ENCODE measurements at places on chromosomes 4 and X.

- DNase-seq = no peak
Observed at GRCh38 chr4:30744957-30745640, 24.9 kb downstream of the PCDH7 start.

DNA sequence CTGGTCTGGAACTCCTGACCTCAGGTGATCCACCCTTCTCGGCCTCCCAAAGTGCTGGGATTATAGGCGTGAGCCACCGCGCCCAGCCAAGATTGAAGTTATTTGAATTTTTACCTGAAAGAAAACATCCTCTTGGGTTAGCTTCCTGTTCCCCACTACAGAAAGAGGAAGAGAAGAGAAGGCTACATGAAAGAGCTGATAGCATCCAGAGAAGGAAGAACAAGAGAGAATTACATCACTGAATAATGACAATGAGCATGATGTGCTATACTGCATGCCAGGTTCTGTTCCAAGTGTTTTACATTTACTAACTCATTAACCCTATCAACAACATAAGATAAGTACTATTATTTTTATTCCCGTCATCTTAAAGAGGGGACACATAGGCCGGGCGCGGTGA lies 11.5 kb upstream of the TBC1D1 start:
- DNase-seq = no peak

DNA sequence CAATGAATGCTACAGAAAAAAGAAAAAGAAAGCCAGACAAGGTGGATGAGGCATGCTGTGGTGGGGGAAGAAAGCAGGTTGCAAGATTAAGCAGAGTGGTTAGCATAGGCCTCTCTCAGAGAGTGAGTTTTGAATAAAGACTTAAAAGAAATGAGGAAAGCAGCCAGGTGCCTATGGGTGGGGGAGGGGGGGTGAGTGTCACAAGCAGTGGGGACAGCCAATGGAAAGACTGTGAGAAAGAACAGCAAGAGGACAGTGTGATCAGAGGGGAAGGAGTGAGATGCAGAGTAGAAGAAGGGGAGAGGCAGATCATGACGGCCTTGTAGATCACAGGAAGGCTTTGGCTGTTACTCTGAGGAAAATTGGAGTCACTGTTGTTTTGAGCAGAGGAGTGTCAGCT lies 162.5 kb downstream of the SOX3 start:
- no peak for DNase-seq

DNA sequence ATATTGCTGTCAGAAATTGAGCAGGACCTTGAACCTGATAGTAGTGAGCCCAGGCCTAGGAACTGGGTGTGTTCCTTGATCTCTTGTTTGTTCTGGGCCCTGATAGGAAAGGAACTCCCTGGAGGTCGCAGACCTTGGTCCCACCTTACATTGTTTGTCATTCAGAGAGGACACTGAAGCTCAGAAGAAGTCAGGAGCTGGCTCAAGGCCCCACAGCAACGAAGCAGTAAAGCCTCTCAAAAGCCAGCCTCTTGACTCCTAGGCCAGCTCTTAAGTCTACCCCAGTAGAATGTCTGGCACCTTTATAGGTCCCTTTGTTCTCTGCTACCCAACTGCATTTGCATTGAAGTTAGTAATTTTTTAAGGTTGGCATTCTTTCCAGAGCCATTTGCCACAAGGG lies 46.8 kb downstream of the MAMLD1 start:
- DNase-seq = no peak

DNA sequence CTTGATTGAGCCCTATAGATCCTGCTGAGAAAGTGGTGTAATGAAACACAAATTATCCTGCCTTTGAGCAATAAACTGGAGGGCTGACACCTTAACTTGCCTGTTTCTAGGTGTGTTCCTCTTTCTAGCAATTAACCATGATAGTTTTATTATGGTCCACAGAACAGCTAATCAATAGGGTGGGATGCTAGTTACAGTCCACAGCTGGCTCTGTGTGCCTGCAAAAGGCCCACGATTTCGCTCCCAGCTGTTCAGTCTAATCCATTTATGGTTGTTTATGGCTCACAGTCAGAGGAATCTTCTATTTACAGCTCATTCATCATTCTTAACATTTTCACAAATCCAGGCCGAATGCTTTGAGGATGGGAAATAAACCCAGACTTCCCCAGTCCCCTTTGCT lies 674.9 kb downstream of the SMARCA1 start:
- no peak for DNase-seq

DNA sequence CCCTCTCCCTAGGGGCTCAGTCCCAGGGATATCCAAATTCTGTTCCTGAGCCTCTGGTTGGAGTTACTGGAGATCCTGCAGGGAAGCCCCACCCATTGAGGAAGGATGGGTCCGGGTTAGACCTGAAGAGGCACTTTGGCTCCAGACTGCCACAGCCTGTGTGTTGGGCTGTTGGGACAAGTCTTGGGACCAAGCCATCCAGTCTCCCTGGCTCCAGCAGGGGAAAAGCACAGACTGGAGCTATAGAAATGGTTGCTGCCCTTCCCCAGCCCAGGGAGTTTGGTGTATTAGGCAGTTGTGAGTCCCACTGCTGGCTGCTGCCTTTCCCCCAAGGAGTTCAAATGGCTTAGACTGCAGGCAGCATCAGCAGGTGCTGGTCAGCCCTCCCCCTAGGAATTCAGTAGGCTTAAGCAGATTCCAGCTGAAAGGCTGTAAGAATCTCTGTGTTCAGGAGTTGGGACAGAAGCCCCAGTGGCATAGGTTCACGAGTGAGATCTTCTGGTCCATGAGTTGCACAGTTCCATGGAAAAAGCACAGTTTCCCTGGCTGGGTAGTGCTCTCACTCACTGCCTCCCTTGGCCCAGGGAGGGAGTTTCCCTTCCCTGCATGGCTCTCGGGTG lies 344.0 kb upstream of the EPHA5 start:
- no peak for DNase-seq

DNA sequence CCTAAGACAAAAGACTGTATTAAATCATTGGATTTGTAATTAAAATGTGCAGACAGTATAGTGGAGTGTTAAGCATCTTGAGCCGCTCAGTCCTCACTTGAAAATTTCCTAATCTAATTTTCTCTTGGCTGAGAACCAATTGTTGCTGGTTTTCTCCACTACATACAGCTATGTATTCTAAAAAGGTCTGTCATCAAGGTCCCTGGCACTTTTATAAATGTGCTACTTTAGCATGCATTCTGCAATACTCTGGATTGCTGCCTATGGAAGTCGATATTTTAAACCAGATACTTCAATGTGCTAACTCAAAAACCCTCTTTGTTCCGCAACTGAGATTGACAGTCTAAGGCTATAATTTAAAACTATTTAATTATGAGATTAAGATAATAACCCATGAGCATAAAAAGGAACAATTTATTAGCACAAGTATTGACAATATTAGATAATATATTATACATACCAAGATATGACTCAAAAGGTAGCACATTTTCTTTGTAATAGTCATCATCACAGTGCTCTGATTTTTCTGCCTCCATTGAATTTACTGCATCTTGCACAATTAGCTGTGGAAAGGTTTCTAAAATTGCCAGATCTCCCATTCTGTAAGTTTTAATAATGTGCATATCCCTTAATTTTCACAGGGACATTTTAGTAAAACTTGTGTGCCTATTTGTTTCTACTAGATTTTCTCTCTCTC lies 815.1 kb downstream of the ADGRL3 start:
- no peak for DNase-seq

GRCh38 chr4:56007154-56007553 lies 58.4 kb downstream of the CEP135 start:
- no peak for DNase-seq

DNA sequence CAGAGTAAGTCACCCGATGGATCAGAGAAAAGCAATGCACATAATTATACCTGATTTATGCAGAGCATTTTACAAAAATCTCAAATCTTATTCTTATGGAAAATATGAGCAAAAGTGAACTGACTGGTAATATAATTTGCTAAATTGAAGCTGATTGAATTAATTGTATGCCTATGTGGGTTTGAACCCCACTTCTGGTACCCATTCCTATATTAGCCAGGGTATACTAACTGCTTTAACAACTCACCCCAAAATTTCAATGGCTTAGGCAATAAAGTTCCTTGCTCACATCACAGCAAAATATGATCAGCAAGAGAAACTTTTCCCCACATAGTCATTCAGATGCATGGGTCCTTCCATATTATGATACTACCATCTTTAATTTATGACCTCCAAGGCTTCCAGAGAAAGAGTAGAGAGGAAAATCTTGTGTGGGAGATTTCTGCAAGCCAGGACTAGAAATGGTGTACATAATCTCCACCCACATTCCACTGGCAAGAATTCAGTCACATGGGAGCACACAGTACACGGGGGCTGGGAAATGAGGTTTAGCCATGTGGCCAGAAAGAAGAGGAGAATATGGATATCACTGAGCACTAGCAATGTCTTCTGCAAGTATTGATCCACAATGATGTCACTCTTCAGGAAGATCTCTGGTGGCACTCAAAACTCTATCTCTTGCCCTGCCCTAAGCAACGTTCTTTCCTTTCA lies 640.7 kb downstream of the BCOR start:
- DNase-seq = no peak

- DNase-seq = no peak
Observed at GRCh38 chr4:173488656-173489055, 41.4 kb downstream of the HAND2 start.

GRCh38 chrX:112631892-112632291 lies 47.8 kb downstream of the LHFPL1 start:
- DNase-seq = no peak

GRCh38 chr4:170017252-170017651 lies 8.9 kb downstream of the MFAP3L start:
- no peak for DNase-seq

DNA sequence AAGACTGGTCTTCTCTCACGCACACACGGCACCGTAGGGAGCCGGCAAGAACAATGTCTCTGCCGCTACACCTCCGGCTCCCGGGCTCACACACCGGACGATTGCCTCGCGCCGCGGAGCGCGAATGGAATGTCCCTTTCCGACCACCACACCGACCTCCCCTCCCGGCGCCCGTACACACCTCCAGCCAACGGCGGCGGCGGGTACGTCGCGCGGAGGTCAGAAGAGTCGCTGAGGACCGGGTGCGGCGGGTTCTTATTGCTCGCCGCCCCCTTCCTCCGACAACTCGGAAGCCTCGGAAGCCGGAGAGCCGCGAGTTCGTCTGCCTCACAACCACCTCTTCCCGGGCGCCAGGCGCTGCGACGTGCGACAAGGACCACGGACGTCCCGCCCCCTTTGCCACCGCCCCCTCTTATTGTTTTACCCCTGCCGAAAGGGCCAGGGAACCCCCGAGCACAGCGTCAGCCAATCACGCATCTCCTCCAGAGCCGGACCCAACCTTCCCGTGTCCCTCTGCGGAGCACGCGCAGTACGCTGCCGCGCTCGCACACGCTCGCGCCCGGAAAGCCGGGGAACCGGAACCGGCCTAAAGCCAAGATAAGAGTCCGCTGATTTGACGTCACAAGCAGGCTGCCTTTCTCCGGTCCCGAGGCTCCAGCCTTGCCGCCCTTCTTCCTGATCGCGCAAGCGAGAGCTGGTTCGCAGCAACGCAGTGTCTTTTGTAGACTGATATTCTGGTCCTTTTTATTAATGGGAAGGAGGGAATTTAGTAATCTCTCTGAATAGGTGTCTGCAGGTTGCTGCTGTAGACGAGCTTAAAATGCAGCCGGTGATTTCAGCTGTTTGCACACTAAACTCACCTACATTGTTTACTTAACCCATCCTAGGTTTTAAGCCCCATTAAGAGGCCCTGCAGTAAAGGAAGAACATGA lies at the start of gene G3BP2:
Gene G3BP2, minus strand, starts transcription at position 385 of the 932 bp plus-strand sequence. CDS start 11,386 bp downstream, outside the sequence.
- peak; percentile 93 for DNase-seq

- no peak for DNase-seq
Observed at GRCh38 chrX:84729809-84730208, 227.6 kb upstream of the HDX start.

DNA sequence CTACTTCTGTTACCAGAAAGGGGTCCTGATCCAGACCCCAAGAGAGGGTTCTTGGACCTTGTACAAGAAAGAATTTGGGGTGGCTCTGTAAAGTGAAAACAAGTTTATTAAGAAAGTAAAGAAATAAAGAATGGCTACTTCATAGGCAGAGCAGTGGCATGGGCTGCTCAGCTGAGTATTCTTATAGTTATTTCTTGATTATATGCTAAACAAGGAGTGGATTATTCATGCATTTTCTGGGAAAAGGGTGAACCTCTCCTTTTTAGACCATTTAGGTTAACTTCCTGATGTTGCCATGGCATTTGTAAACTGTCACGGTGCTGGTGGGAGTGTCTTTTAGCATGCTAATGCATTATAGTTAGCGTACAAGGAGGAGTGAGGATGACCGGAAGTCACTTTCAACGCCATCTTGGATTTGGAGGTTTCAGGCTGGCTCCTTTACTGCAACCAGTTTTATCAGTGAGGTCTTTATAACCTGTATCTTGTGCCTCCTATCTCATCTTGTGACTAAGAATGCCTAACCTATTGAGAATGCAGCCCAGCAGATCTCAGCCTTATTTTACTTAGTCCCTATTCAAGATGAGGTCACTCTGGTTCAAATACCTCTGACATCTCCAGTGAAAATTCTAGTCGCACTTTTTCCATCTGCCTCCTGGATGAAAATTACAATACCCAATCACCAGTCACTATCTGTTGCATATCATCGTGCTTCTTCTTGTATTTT lies 15.5 kb upstream of the TDO2 start:
- DNase-seq = no peak

- DNase-seq = no peak
Observed at GRCh38 chr4:148238811-148239493, 203.3 kb downstream of the NR3C2 start.

DNA sequence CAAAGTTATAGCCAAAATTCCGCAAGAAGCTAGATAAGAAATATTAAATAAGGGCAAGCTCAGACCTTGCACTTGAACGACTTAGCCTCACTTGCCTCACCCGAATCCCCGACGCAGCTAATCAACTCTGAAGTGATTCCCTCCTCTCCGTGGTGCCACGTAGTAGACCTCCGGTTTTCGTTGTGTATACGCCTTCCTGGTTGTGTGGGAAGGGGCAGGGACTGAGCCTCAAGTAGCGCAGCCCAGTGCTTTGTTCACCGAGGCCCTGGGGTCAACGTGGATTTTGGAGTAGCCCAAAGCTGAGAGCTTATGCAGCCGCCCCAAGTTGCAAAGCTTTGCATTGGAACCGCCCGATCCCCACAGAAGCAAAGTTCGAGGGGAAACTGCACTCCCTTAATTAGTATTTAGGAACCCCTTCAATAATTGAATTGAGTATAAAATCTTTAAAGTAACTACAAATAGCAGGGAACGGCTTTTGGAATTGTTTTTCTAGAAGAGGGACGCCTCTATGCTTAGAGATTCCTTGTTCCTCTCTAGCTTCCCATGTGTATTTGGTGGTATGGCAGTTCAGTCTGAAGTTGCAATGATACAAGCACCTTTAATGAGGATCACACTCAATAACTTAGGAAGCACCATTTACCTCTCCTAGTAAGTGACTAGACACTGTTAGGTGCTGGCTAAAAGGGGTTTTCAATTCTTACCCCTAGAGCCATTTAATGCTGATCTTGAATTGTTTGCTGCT lies 55.7 kb downstream of the LINC00632 start:
- no peak for DNase-seq

- DNase-seq = peak; percentile 35
Observed at GRCh38 chr4:185424905-185425646, 688 bp downstream of the UFSP2 start.

DNA sequence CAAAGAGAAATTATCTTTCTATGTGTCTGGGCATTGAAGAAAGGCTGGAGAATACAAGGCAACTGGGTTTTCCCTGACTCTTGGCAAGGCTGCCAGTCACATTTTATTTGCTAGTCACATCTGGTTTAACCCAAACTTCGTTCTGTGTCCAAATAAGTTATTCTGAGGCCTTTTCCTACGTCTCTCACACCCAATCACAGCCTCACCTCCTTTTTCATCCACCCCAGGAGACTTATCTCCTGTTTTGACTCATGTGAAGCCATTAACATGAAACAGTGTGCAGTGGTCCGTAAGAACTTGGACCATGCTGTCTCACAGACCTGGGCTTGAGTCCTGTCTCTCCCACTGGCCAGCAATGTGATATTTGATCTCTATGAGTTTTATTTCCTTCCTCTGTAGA lies 59.3 kb downstream of the CNGA2 start:
- DNase-seq = no peak
